ENCODE measurements at places on chromosomes 3 and 15. TPM values are rescaled to one million over a fixed set of nuclear protein-coding genes. Genes with fewer than 3 reads are reported as not detected.

Gene USP50
- total RNA-seq: 0.54 TPM

Gene GOLGA6B
- not detected for total RNA-seq

Gene ALDH1L1
- total RNA-seq: under 0.01 TPM

Gene INTS14
- 40.1 TPM for total RNA-seq

Gene SLC38A3
- 0.11 TPM for total RNA-seq

Gene OXSR1
- 85.3 TPM for total RNA-seq

Gene ARGFX
- not detected for total RNA-seq

Gene CLDN1
- 2.7 TPM for total RNA-seq

Gene TNIK
- total RNA-seq: 4.8 TPM

Gene CHCHD6
- 12.0 TPM for total RNA-seq

Gene NECTIN3
- total RNA-seq: 51.1 TPM

Gene CCDC39
- not detected for total RNA-seq

Gene HTD2
- total RNA-seq: 14.3 TPM

Gene CLDN11
- total RNA-seq: 39.6 TPM

Gene KLHL40
- total RNA-seq: not detected

Gene CSPG5
- 0.11 TPM for total RNA-seq

Gene MNS1
- total RNA-seq: 2.7 TPM

Gene WDR73
- 26.6 TPM for total RNA-seq

Gene CYP1A1
- total RNA-seq: not detected

Gene GOLGA8J
- 0.52 TPM for total RNA-seq

Gene TTLL13
- 0.13 TPM for total RNA-seq

Gene C3orf85
- not detected for total RNA-seq

Gene DAZL
- not detected for total RNA-seq

Gene MYL3
- total RNA-seq: not detected

Gene TGM4
- total RNA-seq: not detected

Gene MUC20
- 1.6 TPM for total RNA-seq

Gene UROC1
- total RNA-seq: not detected

Gene CHRNA7
- total RNA-seq: 0.65 TPM

Gene IFT80
- 116 TPM for total RNA-seq

Gene TMIE
- total RNA-seq: 0.32 TPM

Gene HDC
- total RNA-seq: not detected

Gene CADM2
- total RNA-seq: not detected

Gene MITF
- total RNA-seq: 46.4 TPM

Gene IGDCC3
- total RNA-seq: not detected

Gene NAA80
- total RNA-seq: 4.3 TPM

Gene KLHL24
- total RNA-seq: 79.6 TPM

Gene PRSS50
- under 0.01 TPM for total RNA-seq

Gene GHSR
- total RNA-seq: not detected

Gene SLC24A5
- not detected for total RNA-seq

Gene BAHD1
- 5.7 TPM for total RNA-seq

Gene GOLGA8K
- total RNA-seq: 1.6 TPM

Gene ADAMTS17
- 5.0 TPM for total RNA-seq

Gene GXYLT2
- 51.0 TPM for total RNA-seq

Gene ASB14
- 0.11 TPM for total RNA-seq

Gene TM2D3
- 41.3 TPM for total RNA-seq

Gene LSG1
- total RNA-seq: 28.1 TPM

Gene C3orf22
- not detected for total RNA-seq

Gene KLF15
- 2.2 TPM for total RNA-seq

Gene NOX5
- total RNA-seq: 0.26 TPM

Gene CTSH
- total RNA-seq: 4.8 TPM

Gene ADAMTS9
- 4.6 TPM for total RNA-seq

Gene GLDN
- total RNA-seq: 56.1 TPM

Gene SNX22
- total RNA-seq: 0.13 TPM

Gene TNNC1
- 1.7 TPM for total RNA-seq
